Suppressor macrophage treated with lipopolysaccharide for 4 hours (primary cell): ENCODE measurements at places on chromosomes 6 and 20.

DNA sequence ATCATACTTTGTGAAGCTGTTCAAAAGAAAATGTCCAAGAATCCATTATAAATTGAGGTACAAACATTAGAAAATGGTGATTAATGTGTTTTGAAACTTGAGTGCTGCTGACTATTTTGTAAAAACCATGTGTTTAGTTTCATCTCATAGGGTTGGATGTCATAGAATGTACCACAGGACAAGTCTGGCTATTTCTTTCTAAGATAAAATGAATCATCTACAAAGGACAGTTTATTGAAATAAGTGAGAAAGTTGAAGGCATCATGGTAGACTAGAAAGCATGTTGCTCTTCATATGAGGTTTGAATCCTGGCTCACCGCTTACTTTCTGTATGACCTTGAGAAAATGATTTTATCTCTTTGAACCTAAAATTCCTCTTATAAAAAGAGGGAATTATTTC, 29.2 kb upstream of the SMAP1 start:
- DNase-seq = no peak

- DNase-seq = peak; percentile 58
Measured at GRCh38 chr6:146785001-146785585, 186.3 kb downstream of the ADGB start.

DNA sequence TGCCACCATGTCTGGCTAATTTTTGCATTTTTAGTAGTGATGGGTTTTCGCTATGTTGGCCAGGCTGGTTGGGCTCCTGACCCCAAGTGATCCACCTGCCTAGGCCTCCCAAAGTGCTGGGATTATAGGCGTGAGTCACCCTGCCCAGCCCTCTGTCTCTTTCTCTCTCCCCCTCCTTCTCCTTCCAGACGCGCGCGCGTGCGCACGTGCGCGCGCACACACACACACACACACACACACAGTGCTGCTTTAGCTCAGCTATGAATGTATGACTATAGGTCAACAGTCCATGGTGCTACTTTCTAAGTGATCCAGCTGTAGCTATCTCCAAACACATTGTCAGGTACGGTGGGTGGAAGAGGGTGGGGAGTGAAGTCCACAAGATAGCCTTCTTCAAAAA, 449.5 kb downstream of the PHF3 start:
- no peak for DNase-seq

- no peak for DNase-seq
Measured at GRCh38 chr6:109174916-109175315, 79.6 kb downstream of the CEP57L1 start.

- no peak for DNase-seq
Measured at GRCh38 chr20:43220612-43221011, 30.9 kb upstream of the PTPRT start.

DNA sequence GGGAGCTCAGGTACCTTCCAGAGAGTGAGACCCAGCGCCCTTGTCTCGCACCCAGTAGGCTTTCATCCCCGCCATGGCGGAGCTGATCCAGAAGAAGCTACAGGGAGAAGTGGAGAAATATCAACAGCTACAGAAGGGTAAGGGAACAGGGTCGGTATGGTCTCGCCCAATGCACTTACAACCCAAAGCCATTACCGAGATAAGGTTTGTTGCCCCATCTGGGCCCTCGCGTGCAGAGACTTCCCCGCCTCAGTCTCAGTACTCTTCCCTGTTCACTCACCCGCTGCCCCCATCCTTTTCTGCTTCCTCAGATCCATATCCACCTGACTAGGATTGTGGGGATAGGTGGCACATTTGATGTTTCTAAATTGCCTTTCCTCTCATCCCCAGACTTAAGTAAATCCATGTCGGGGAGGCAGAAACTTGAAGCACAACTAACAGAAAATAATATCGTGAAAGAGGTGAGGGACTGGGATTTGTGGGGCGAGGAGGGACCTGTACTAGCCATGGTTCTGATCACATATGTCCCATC, 449 bp downstream of the PFDN6 start:
- no peak for DNase-seq

- DNase-seq = no peak
Measured at GRCh38 chr6:80489911-80490635, 383.6 kb downstream of the BCKDHB start.

- peak; percentile 22 for DNase-seq
Measured at GRCh38 chr20:8293750-8294149, 161.7 kb downstream of the PLCB1 start.

- DNase-seq = no peak
Measured at GRCh38 chr6:113640051-113640450, 217.1 kb upstream of the MARCKS start.

DNA sequence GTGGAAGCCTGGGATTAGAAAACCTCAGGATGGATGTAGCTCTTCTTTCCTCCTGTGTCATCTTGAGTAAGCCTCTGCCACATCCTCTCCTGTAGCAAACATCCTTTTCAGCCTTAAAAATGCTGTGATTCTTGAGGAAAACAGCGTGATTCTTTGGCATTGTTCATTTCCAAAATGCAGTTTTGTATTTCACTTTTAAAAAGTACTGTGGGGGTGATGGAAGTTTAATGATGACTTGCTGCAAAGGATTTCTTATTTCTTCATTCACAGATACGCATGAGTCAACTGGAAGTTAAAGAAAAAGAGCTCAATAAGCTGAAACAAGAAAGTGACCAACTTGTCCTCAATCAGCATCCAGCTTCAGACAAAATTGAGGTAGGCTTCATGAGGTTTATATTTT, 23.9 kb upstream of the SNRNP48 start:
- DNase-seq = no peak

GRCh38 chr6:128363020-128363813, 157.2 kb downstream of the PTPRK start:
- no peak for DNase-seq

GRCh38 chr6:111549746-111550145, 55.9 kb downstream of the TRAF3IP2 start:
- DNase-seq = no peak

- DNase-seq = no peak
Measured at GRCh38 chr6:11639376-11640235, 102.1 kb downstream of the TMEM170B start.

GRCh38 chr6:138416206-138416605, 12.2 kb downstream of the HEBP2 start:
- no peak for DNase-seq

GRCh38 chr6:166523782-166524559, 62.5 kb downstream of the RAMACL start:
- no peak for DNase-seq

DNA sequence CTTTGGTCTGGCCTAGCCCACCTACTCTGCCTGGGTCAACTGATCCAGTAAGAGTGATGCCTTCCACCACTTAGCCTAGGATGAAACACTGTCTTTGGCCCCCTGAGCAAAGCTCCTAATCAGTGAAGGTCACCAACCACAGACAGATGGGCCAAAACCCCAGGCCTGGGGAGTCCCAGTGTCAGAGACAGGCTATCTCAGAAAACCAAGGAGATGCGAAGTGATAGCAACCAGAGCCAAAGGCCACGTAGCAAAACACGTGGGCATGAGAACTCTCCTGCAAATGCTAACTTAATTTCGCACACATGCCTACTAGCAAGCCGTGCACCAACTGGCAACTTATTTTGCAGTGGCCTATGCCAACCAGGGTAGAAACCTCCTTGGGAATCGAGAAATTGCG, 29.1 kb downstream of the AGPAT4 start:
- no peak for DNase-seq

DNA sequence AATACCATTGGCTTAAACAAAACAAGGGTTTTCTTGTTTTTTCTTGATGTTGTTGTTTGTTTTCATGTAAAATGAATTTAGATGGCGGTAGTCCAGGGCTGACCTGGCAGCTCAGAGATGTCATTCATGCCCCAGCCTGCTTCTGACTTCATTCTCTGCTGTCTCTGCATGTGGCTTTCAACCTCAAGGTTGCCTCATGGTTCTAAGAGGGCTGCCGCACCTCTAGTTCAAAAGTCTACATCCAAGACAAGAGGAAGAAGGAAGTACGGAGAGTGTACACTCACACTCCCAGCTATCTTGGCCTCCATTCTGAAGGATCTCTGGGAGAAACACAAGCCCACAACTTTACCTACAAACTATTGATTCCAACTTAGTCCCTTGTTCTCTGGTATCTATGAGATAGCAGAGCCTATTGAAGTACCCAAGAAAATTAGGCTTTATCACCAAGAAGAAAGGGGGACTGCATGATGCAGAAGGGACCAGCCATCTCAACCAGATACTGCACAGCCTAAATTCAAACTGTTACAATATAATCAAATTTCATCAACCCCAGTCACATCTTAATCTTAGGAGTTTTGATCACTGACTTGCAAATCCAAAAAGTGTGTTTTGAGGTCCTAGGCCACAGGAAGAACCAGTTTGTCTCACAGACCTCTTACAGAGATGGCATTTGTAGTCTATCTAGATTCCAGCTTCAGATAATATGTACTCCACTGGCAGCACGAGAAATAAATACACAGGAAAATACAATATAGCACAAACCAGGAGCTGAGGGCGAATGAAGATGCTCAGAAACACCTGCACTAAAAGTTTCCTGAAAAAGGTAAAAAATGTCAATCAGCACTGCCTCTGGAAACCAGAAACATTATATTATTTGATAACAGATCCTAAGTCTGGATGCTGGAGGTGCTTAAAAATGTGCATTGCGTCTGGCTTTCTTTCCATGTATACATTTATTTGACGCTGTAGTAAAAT, 866 bp upstream of the BTN3A3 start:
- no peak for DNase-seq

GRCh38 chr6:101422251-101422650, 28.7 kb downstream of the GRIK2 start:
- DNase-seq = no peak

DNA sequence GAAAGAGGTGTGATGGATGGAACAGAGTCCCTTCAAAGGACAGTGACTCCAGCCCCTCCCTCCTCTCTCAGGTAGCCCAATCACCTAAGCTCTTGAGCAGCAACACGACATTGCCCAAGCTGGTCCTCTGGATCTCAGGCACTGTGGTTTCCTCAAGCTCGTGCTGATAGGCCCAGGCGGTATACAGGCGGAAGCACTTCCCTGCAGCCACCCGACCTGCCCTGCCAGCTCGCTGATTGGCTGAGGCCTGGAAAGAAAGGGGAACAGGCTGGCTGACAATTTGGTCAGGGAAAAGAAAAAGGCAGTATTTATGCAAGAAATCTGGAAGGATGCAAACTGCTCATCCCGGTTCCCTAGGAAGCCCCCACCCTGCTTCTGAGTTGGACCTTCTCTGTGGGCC, 9.6 kb downstream of the C6orf136 start:
- DNase-seq = peak; percentile 42

GRCh38 chr6:2232445-2232844, 13.0 kb downstream of the GMDS start:
- DNase-seq = no peak

- DNase-seq = peak; percentile 23
Measured at GRCh38 chr20:62708591-62709536, at the start of gene NTSR1. Gene NTSR1 (plus strand): TSS chr20:62708836. CDS start chr20:62709208, 372 bp downstream.

GRCh38 chr6:122571888-122572287, 38.3 kb upstream of the PKIB start:
- peak; percentile 9 for DNase-seq

DNA sequence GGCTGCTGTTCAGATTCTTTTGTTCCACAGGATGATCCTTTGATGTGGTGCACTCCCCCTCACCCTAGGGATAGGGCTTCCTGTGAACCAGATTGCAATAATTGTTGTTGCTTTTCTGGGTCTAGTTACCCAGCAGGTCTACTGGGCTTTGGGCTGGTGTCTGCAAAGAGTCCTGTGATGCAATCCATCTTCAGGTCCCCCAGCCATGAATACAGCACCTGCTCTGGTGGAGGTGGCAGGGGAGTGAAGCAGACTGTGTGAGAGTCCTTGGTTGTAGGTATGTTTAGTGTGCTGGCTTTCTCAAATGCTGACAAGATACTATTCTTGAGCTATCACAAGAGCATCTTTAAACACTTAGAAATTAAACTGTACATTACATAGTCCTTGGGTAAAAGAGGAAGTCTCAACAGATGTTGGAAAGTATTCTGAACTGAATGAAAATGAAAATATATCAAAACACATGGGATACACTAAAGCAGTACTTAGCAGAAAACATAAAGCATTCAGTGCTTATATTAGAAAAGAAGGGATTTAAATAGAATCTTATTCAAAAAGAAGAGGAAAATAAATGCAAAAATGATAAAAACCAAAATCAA, 49.1 kb upstream of the CCR6 start:
- no peak for DNase-seq

GRCh38 chr6:110178626-110179405, 654 bp downstream of the WASF1 start:
- DNase-seq = peak; percentile 43

DNA sequence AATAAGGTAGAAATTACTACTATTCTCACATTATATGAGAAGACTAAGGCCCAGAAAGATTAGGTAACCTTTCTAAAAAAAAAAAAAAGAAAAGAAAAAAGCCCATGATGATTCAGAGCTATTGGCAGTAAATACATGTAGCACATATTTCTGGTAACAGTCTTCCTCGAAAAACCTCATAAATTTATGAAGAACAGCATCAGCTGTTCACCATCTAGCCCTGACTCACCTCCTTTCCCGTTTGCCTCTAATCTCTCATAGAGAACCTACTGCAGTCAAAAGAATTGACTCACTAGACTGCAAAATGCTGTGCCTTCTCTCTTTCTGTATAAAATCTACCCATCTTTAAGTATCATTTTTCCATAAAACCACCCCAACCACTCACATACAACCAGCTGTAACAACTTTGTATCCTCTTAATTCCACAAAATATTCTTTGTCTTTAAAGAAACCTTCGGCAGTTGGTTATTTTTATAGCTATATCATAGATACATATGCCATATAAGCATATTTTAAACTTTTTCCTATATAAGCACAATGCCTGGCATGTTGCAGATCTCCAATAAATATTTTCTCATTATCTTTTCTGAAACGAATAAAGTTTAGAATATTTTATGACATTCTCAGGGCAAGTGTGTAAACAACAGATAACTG, 152.7 kb upstream of the ENPP5 start:
- peak; percentile 8 for DNase-seq

- peak; percentile 13 for DNase-seq
Measured at GRCh38 chr6:157380458-157380778, 572 bp upstream of the ZDHHC14 start.

GRCh38 chr20:49185071-49185761, 2.9 kb downstream of the STAU1 start:
- DNase-seq = peak; percentile 21

GRCh38 chr6:46565531-46565930, 74.3 kb upstream of the RCAN2 start:
- no peak for DNase-seq

GRCh38 chr6:49919261-49919660, 44.7 kb downstream of the DEFB114 start:
- no peak for DNase-seq

DNA sequence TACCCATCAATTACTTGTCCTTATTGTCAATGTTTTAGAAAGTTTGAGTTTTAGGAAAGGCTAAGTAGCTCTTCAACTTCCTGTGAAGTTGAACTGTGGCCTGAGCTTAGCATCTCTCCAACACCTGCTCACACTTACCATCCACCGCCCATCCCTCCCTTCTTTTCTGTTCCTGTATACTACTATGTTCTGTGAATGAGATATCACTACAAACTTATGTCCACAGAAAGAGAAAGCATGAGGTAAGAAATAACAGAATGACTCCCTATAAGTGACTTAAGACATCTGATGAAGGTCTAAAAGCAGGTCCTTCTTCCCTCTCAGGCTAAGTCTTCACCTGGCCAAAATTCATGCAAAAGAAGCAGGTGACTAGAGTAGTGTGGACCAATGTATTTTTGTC, 246.3 kb upstream of the PREP start:
- no peak for DNase-seq

- peak; percentile 27 for DNase-seq
Measured at GRCh38 chr6:37176268-37177076, 6.5 kb downstream of the PIM1 start.

- DNase-seq = no peak
Measured at GRCh38 chr6:84260926-84261325, 33.5 kb upstream of the CEP162 start.
